ENCODE measurements at places on chromosomes 5 and 9.

DNA sequence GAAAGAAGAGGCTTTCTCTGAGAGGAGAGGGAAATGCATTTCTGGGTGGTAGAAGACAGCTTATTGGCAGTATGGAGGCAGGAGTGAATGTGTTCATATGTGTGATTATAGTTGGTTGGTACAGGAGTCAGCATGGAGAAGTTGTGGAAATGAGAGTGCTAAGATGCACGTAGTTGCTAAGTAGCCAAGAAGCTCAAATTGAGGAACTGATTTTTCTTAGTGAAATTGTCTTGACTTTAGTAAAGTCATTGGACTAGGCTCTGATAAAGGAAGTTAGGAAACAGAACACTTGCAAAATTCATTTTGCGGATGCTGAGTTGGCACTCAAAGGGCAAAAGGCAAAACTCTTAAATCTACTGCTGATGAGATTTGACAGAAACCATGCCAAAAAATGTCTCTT, 158.9 kb upstream of the VCAN start:
- DNase-seq: no peak

DNA sequence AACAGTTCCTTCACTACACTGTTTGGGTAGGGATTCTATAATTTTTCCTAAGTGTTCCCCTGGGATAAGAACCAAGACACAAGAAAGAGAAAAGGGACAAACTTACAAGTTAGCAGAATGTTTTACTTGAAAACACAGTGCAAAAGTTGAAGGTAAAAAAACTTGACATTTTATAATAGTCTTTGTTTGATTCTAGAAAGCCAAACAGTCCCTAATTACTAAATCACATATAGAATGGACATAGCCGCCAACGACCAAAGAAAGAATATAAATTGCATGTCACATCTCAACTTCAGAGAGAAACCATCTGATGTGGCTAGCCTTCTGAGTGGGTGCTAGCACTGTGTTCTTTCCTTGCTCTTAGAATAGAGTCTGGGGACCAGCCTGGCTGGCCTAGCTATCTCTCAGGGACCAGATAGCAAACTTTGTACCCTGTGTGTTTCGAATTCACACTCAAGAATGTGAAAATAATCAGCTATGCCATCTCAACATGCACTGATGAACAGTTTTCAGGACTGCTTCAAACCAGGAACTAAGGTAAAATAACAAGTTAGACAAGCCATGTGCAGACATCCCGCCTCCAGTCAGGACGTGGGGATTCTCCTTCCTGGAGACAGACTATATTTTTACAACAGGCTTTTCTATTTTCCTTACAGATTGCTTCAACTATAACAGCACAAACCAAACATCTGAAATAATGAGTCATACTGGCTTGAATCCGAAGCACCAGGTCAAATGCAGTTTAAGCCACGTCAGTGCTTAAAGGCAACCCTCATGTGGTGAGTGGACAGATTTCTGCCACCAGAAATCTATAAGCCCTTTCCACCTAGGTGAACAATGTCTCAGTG, 53.7 kb downstream of the LHFPL2 start:
- no peak for DNase-seq

DNA sequence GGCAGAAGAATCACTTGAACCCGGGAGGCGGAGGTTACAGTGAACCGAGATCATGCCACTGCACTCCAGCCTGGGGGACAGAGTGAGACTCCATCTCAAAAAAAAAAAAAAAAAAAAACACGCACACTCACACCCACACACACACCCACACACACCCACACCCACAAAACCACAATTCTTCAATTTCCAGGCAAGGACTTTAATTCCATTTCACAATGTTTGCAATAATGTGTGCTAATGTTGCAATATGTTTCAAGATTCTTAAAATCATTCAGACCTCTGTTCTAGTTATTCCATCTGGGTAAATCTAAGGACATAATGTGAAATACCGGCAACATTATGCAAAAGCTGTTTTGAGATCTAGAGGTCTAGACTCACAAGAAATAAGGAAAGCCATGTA, 28.3 kb downstream of the CCDC69 start:
- DNase-seq: no peak

GRCh38 chr9:111108946-111109345, 70.7 kb upstream of the LPAR1 start:
- no peak for DNase-seq

DNA sequence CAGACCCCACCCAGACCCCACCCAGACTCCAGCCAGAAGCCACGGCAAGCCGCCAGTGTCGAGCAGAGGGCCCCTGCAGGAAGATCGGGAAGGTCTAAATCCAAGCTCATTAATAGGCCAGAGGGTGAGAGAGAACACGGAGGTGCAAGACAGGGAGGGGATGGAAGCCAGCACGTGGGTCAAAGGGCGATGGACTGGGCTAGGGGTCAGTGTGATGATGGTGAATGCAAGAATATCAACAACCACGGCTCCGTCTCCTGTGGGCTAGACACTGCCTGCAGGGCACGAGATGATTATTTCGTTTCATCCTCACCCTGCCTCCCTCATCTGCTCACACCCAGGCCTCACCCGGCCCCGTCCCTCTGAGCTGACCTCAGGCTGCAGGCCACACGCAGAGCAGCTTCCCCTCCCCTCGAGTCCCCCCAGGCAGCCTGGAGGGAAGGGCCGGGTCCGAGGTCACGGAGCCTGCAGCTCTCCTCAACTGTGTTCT, 122.0 kb downstream of the COL23A1 start:
- DNase-seq: no peak

DNA sequence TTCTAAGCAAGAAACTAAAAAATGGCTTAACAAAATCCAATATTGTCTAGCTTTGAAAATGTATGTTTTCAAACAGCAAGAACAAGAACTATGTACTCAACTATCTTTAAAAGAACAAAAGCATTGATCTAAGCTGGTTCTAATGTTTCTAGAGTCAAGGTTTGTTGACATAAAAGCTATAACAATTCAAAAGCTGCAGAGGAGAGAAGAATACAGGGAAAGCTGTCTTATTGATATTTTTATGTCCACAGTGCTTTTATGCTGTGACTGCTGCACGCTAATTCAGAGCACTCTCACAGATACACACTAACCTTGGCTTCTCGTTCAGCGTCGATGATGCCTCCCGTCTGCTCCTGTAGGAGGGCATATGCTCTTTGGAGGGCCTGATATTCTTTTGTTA, 129.5 kb upstream of the DPYSL3 start:
- DNase-seq: no peak

DNA sequence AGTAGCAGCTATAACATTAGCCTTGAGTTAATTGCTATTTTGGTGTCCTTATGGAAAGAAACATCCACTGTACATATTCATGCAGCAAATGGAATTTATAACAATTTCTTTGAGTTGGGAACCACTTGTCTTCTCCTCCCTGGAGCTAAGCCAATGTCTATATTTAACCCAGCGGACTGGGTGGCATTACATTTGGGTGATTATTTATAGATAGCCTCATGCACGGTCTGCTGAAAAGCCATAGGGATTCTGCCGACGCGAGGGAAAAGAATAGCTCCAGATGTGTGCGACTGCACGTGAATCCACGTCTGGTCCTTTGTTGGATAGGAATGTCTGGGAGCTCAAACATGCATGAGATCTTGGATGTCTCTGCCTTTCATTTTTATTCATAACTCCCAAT, 157.5 kb upstream of the BRINP1 start:
- DNase-seq: no peak

- no peak for DNase-seq
Measured at GRCh38 chr5:93364378-93364777, 216.6 kb downstream of the NR2F1-AS1 start.

DNA sequence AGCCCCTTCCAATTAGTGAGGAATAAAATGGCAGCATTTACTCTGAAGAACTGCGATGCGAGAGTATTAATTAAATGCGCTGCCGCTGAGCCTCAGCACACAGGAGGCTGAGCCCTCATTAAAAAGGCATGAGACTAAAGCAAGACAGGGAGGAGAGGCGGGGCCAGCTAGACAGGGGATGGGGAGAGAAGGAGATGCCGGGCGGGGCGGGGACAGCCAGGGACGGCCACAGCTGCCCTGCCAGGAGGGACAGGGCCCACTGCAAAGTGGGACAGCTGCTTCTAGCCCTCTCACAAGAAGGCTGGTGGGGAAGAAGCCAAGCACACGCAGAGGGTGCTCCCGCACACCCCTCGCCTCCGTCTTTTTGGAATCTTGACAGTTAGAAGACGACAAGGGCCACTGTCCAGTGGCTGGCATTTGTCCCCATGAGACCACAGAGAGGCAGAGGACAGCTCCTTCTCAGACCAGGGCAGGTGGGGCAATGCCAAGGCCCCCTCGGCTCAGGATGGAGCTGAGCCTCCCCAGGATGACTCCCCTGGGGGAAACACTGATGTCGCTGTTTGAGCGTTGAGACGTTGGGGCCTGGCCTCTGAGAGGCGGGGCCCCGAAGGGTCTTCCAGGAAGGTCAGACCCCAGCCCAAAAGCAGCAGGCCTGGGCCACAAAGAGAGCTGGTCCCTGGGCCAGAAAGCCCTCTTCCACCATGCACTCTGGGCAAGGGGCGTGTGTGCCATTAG, 26.9 kb downstream of the ADAMTS2 start:
- DNase-seq: no peak

DNA sequence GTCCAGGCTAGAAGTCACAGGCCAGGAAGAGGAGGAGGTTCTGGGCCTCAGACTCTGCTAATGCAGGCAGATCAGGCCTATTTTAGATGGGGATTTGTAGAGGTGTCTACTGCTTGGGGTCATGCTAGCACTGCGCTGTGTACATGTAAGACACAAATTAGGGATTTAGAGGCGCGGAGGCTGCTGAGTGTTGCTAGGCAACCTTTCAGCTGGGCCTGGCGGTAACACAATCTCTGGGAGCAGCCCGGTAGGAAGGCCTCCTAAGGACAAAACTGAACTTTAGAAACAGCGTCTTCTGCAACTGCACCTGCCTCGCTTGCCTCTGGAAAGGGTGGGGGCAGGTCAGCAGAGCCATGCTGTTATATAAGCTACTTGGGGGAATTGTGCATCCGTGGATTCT, 147.9 kb downstream of the MACROH2A1 start:
- DNase-seq: no peak

DNA sequence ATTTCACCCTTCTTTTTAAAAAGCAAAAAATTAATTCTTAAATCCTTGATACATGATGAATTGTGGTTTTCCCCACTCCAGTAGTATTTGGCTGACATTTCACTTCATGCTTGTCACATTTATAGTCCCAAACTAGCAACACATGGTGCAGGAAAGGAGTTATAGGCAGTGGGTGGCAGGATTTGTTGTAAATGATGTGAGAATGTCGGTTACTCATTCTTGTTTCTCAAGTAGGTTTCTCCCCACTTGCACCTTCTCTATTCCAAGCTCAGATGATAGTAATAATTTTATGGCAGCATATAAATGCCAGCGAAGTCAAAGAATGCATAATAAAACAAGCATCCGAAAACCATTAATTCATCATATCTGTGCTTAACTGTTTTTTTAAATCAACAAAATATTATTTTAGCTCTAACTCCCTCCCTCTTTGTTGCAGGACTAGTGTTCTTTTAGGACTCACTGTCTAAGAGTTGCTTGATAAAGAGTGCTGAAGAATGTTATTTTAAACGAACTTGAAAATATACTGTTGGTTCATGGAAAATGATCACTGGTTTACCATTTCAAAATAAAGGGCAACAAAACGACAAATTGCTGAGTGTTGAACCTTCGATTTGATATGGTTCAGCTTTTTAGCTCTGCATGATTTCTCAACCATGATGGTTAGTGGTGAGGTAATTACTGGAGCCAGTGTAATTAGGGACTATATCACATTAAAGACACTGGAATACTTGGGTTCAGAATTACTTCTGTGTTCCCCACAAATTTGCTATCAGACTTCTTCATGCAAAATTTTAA, 88.1 kb upstream of the ADAMTSL1 start:
- no peak for DNase-seq

DNA sequence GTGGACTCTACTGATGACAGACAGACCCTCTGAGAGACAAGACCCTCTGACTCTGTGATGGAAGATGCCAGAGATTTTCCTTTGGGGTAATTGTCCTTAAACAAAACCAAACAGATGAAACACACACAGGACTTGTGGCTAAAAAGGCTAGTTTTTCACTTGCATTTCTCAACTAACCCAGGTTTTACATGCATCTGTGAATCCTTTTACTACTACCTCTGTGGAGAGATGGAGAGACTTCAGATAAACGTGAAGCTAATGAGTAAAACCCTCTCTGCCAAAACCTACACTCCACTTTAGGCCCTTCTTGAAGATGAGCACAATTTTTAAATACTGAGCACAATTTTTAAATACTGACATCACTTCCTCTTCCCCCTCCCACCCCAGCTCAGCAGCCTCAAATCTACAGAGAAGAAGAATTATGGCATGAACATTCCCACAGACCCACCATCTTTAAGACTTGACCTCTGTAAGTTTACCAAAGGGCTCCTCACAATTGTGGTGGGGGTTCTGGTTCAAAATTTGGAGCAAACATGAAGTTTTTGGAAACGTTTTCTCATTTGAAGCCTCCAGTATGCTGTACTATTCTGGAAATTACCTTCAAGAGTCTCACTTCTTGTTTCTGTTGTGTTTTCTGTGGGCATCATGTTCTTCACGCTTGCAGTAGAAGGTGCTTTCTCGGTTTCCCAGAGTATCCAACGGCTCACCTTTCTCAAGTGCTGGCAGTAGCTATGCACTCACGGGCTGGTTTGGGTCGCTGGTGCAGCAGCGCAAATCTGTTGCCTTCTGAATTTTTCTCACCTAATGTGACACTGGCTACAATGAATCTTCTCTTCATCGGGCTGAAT, 42.7 kb downstream of the ACER2 start:
- DNase-seq: no peak

DNA sequence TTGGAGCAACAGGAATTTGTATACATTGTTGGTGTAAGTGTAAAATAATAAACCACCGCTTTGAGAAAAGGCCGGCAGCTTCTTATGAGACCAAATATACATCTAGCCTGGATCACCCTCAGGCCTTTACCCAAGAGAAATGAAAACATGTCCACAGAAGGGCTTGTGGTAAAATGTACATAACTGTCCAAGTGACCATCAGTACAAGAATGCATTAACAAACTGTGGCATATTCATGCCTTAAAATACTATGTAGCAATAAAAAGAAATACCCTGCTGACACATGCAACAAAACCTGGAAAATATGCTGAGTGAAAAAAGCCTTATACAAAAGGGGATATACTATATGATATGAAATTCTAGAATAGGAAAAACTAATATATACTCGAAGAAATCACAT, 311.9 kb upstream of the TRPC7 start:
- DNase-seq: no peak

DNA sequence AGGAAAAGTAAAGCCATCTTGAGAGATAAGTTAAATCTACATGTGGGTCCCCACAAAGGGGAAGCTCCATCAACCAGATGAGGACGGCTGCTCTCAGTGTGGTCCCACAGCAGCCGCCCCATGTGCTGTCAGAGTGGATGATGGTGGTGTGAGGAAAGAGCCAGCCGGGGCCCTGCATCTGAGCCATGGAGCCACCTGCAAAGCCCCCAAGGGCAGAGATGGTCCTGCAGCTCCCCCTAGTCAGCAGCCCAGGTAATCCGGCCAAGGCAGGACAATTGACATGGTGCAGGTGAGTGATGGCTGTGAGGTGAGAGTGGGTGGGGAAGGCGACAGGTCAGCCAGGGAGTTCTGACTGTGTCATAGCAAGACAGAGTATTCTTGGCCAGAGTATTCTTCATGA, 458.8 kb downstream of the ICE1 start:
- no peak for DNase-seq

Data from stimulated activated CD8-positive, alpha-beta memory T cell treated with anti-CD3 and anti-CD28 coated beads, Interleukin-7, amount 100 ng/mL, for 24 hours (primary cell).